ENCODE measurements at places on chromosomes 11 and 22.
A peak's percentile ranks its signal among the peaks of the same experiment; 100 is the strongest.

- H3K27ac ChIP-seq, result no peak overlapping the region
- H3K36me3 ChIP-seq, result no peaks in the 10 kb centered on the region
- H3K4me3 ChIP-seq, result no peak overlapping the region
- peaks cover 33% of the 10 kb centered on the region for H3K4me1 ChIP-seq
- no peaks in the 10 kb centered on the region for H3K27me3 ChIP-seq
These were observed 14.0 kb downstream of the ARVCF start for GRCh38 chr22:20002636-20003035.

DNA sequence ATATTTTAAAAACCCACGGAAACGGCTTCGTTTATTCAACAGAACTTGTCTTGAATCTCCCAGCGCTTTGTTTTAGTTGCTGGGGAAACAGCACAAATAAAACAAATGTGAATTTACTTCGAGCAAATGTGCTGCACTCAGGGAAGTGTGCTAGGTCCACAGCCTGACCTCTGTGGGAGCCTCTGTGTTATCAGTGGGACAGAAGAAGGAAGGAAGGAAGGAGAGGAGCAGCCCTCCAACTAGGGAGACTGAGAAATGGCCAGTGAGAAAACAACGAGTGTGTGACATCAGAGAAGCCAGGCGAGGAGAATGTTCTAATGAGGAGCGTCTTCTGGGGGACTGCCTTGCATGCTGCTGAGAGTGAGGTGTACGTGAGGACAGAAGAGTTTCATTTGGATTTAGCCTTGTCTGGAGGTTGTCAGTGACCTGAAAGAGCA, 42.7 kb downstream of the PPP6R3 start:
- H3K4me3 ChIP-seq, result no peak overlapping the region
- no peaks in the 10 kb centered on the region for H3K27me3 ChIP-seq
- H3K36me3 ChIP-seq, result peaks cover 16% of the 10 kb centered on the region
- peaks cover 7% of the 10 kb centered on the region for H3K4me1 ChIP-seq
- no peak overlapping the region for H3K27ac ChIP-seq

DNA sequence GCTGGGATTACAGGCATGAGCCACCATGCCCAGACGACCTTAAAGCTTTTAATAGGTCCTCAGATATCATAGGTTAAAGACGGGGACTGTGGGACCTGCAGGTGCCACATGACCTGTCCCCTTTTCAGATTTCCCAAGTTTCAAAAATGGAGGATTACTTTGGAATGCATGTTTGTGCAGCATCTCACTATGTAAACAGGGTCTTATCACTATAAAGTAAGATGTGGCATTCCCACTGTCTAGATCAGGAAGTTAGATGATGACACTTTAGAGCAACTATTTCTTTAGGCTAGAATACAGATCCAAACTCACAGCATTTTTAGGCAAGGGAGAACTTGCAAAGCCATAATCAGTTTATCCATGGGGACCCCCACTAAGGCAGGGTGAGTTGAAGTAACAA, 92.8 kb downstream of the USP35 start:
- no peak overlapping the region for H3K4me3 ChIP-seq
- H3K27ac ChIP-seq, result no peak overlapping the region
- DNase-seq, result no peak
- H3K4me1 ChIP-seq, result no peaks in the 10 kb centered on the region
- no peaks in the 10 kb centered on the region for H3K27me3 ChIP-seq
- peaks cover 6% of the 10 kb centered on the region for H3K36me3 ChIP-seq

DNA sequence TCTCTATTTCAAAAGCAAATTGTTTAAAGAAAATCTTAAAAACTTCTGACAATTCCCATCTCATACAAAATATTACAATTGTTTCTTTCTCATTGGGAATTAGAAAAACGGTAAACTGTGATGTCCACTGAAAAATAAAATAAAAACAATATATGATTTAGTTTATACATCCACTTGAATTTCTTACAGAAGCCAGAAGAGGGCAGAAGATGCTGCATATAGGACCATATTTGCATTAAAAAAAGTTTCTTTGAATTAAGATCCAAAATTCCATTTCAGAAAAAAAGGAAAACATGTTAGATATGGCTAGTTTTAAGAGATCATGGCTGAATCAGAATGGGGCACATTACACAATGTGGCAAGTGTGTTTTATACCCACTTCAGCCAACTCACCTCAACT, 39.3 kb upstream of the LRRC4C start:
- no peaks in the 10 kb centered on the region for H3K27me3 ChIP-seq
- H3K36me3 ChIP-seq, result no peaks in the 10 kb centered on the region
- no peak overlapping the region for H3K4me3 ChIP-seq
- DNase-seq, result no peak

- peaks cover 3% of the 10 kb centered on the region for H3K4me1 ChIP-seq
- no peak overlapping the region for H3K27ac ChIP-seq
- no peaks in the 10 kb centered on the region for H3K27me3 ChIP-seq
- DNase-seq, result no peak
- H3K4me3 ChIP-seq, result no peak overlapping the region
These were observed 8.4 kb upstream of the FIBIN start for GRCh38 chr11:26985470-26985869.

- no peak overlapping the region for H3K4me3 ChIP-seq
- no peaks in the 10 kb centered on the region for H3K27me3 ChIP-seq
- DNase-seq, result no peak
- no peaks in the 10 kb centered on the region for H3K36me3 ChIP-seq
- peaks cover 11% of the 10 kb centered on the region for H3K4me1 ChIP-seq
- no peak overlapping the region for H3K27ac ChIP-seq
These were observed 88.8 kb downstream of the ABTB2 start for GRCh38 chr11:34268906-34269430.

- H3K4me1 ChIP-seq, result peaks cover 24% of the 10 kb centered on the region
- peaks cover 19% of the 10 kb centered on the region for H3K27me3 ChIP-seq
- H3K36me3 ChIP-seq, result no peaks in the 10 kb centered on the region
These were observed 12.4 kb downstream of the NRXN2 start for GRCh38 chr11:64710418-64711137.

DNA sequence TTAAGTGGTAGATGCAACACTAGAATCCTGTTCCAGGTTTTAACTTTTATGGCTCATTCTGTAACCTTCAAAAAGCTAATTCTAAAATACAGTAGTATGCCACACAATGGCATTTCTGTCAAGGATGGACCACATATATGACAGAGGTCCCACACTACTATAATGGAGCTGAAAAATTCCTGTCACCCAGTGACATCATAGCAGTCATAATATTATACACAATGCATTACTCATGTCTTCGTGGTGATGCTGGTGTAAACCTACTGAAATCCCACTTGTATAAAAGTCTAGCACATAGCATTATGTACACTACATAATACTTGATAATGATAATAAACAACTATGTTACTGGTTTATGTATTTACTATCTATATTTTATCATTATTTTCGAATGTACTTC, 12.1 kb downstream of the TYR start:
- H3K27me3 ChIP-seq, result no peaks in the 10 kb centered on the region
- DNase-seq, result no peak
- H3K4me3 ChIP-seq, result no peak overlapping the region
- H3K27ac ChIP-seq, result no peak overlapping the region
- H3K36me3 ChIP-seq, result no peaks in the 10 kb centered on the region

DNA sequence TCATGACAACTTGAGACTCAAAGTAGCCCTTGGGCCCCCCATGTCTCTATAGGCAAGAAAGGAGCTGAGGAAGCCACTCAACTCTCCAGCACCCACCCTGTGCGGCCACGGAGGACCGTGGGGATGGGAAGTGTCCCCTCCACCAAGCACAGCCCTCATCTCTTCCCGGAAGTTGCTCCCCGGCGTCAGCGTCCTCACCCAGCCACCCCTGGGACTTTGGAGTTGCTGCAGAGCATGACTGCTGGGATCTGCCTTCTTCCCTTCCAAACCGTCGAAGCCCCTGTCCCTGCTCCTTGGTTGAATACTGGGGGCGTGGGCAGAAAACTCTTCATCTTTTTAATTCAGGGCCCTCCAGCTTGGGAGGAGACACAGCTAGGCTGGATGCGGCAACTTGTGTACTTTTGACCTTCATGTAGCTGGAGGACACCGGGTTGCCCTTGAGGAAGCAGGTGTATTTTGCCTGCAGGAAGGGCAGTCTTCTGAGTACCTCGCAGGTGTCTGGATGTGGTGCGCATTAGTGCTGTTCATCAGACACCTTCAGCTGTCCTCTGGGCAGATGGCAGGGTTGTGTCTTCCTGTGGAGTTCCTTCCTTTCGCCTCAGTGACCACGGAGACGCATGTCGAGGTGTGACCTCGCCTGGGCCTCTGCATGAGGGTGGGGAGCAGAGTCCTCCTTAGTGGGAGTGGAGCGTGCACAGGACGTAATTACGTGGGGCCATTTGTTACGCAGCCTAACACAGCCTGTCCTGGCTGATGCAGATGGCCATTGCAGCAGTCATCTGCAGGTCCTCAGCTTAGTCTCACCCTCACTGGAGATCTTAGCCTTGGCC, 12.2 kb upstream of the IFITM3 start:
- H3K27ac ChIP-seq, result peak overlapping the region; percentile 98
- DNase-seq, result no peak
- no peaks in the 10 kb centered on the region for H3K36me3 ChIP-seq

DNA sequence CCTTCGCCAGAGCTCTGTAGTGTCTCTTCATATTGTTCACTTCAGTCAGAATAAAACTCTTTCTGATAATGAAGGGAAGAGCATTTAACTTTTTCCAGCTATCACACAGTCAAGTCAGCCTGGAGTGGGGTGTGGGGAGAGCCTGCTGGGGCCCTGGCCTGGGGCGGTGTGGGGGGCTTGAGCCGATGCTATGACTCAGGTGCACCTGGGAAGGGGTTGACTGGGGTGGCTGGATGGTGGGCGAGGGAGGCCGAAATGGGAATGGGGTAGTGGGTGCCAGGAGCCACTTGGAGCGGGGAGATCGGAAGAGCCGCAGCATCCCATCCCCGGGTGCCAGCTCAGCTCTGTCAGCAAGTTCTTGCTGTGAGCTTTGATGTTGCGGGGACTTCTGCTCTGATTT, 100.9 kb downstream of the NXPE2 start:
- no peak overlapping the region for H3K27ac ChIP-seq
- no peaks in the 10 kb centered on the region for H3K27me3 ChIP-seq
- peaks cover 3% of the 10 kb centered on the region for H3K4me1 ChIP-seq
- no peak for DNase-seq
- no peaks in the 10 kb centered on the region for H3K36me3 ChIP-seq

DNA sequence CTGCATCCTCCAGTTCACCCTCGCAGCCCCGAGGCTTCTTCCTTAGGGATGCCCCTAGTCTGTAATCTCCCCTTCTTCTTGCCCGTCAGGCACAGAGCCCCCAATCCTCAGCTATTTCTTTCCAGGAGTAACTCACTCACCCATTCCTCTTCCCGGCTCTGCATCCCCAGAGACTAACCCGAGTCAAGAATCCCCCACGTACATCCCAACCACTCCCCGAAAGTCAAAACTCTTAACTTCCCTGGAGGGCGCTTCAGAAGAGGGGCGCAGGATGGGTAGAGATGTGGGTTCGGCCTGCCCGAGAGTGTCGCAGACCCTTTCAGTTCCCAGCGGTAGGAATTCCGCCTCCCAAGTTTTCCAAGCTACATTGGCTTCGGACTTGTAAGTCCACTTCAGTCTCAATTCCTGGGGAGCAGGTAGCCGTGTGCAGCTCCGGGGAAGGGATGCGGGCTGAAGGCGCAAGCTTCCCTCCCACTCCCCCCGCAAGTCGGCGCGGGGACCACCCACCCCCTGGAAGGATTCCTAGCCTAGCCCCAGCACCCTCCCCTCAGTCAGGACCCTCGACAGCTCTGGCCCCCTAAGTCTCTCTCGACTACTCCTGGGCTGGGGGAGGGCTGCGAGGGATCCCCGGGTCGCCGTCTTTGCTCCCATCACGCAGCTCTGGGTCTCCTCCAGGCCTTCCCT, 871 bp downstream of the BDNF start:
- DNase-seq, result no peak
- H3K27me3 ChIP-seq, result no peaks in the 10 kb centered on the region
- H3K27ac ChIP-seq, result no peak overlapping the region
- peaks cover 10% of the 10 kb centered on the region for H3K4me1 ChIP-seq

- H3K27me3 ChIP-seq, result no peaks in the 10 kb centered on the region
- H3K36me3 ChIP-seq, result no peaks in the 10 kb centered on the region
- H3K4me1 ChIP-seq, result peaks cover 5% of the 10 kb centered on the region
These were observed 13.4 kb upstream of the PLEKHB1 start for GRCh38 chr11:73632996-73633395.

GRCh38 chr11:120703358-120704152, 192.0 kb downstream of the GRIK4 start:
- no peaks in the 10 kb centered on the region for H3K36me3 ChIP-seq
- no peaks in the 10 kb centered on the region for H3K27me3 ChIP-seq
- H3K4me3 ChIP-seq, result no peak overlapping the region
- no peak overlapping the region for H3K27ac ChIP-seq
- no peak for DNase-seq

GRCh38 chr22:34072585-34072984, 152.3 kb upstream of the LARGE1 start:
- no peak overlapping the region for H3K27ac ChIP-seq
- H3K27me3 ChIP-seq, result no peaks in the 10 kb centered on the region
- peaks cover 1% of the 10 kb centered on the region for H3K4me1 ChIP-seq
- DNase-seq, result no peak
- no peak overlapping the region for H3K4me3 ChIP-seq

DNA sequence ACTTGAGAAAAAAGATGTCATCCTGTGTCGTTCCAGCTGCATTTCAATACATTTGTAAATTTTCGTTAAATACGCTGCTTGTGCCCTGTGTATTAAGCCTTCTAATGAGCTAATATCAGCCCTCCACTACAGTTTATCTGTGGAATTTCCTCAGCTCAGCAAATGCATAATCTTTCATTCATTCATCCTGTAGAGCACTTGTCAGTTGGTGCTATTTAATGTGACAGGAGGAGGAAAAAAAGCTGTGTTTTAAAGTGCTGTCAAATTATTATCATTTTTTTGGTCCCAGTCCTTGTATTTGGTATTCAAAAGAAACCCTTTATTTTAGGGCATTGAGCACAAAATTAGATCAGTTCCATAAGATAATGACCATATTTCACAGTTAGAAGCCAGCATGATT, 184.7 kb downstream of the FAT3 start:
- H3K36me3 ChIP-seq, result peaks cover 17% of the 10 kb centered on the region
- no peaks in the 10 kb centered on the region for H3K27me3 ChIP-seq
- no peak overlapping the region for H3K27ac ChIP-seq
- DNase-seq, result no peak
- H3K4me1 ChIP-seq, result peaks cover 16% of the 10 kb centered on the region

- no peak overlapping the region for H3K27ac ChIP-seq
- H3K36me3 ChIP-seq, result no peaks in the 10 kb centered on the region
- DNase-seq, result no peak
- no peaks in the 10 kb centered on the region for H3K4me1 ChIP-seq
These were observed 481.8 kb downstream of the BRD1 start for GRCh38 chr22:49345896-49346295.

DNA sequence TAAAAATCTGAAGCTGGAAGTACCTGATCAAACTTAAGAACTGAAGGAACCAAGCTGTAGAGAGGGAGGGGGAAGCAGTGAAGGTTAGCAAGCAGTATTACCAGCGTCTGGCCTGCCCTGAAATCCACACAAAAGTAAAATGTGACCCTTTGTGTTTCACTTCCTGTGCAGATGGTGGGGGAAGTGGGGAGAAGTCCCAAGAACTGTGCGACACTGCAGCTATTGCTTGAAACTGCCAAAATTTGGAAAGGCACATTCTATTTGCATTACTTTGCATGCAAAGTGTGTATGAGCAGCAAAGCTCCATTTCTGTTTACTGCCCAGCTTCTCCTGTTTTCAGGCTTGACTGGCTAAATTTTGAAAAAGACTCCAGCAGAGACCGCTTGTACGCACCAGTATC, 72.1 kb upstream of the BMAL1 start:
- H3K27me3 ChIP-seq, result no peaks in the 10 kb centered on the region
- no peak overlapping the region for H3K27ac ChIP-seq
- DNase-seq, result no peak
- H3K4me1 ChIP-seq, result peaks cover 17% of the 10 kb centered on the region
- no peaks in the 10 kb centered on the region for H3K36me3 ChIP-seq
